Psoas muscle (tissue), 8 donors: ENCODE measurements at places on chromosomes 11 and 22. TPM values are rescaled to one million over a fixed set of nuclear protein-coding genes. Genes with fewer than 3 reads are reported as not detected.

DNA sequence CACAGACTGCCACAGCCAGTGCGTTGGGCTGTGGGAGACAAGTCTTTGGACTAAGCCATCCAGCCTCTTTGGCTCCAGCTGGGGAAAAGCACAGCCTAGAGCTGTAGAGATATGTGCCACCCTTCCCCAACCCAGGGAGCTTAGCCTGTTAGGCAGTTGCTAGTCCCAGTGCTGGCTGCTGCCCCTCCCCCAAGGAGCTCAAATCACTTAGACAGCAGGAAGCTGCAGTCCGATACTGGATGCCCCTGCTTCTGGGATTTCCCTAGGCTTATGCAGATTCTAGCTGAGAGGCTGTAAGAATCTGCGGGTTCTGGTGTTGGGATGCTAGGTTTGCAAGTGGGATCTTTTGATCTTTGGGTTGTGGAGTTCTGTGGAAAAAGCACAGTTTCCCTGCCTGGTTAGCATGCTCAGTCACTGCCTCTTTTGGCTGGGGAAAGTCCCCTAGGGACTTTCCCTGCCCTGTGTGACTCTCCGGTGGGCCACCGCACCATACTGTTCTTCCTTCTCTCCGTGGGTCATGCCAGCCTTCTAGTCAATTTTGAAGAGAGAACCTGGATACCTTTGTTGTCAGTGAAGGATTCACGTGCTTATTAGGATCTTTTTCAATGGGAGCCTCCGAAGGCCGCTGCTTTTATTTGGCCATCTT lies 792.0 kb downstream of the KCNA4 start:
- DNase-seq = no peak

- no peak for DNase-seq
These were observed 30.6 kb downstream of the UBASH3B start for GRCh38 chr11:122686111-122686510.

DNA sequence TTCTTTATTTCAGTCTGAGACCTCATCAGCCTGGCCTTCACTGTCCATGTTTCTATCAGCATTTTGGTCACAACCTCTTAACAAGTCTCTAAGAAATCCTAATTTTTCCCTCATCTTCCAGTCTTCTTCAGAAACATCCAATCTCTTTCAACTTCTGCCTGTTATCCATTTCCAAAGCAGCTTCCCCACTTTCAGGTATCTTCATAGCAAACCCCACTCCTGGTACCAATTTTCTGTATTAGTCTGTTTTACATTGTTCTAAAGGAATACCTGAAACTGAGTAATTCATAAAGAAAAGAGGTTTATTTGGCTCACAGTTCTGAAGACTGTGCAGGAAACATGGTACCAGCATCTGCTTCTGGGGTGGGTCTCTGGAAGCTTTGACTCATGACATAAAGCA lies 8.1 kb upstream of the OR6X1 start:
- DNase-seq = no peak

- no peak for DNase-seq
These were observed 654.3 kb downstream of the NTM start for GRCh38 chr11:132024587-132025295.

GRCh38 chr11:105991888-105992287 lies 30.2 kb downstream of the MSANTD4 start:
- DNase-seq = no peak

- DNase-seq = no peak
These were observed 10.0 kb downstream of the SIK2 start for GRCh38 chr11:111612224-111612623.

- no peak for DNase-seq
These were observed 59.3 kb downstream of the GGTLC2 start for GRCh38 chr22:22703715-22704114.

GRCh38 chr11:126864934-126865333 lies 135.6 kb downstream of the KIRREL3 start:
- DNase-seq = no peak

DNA sequence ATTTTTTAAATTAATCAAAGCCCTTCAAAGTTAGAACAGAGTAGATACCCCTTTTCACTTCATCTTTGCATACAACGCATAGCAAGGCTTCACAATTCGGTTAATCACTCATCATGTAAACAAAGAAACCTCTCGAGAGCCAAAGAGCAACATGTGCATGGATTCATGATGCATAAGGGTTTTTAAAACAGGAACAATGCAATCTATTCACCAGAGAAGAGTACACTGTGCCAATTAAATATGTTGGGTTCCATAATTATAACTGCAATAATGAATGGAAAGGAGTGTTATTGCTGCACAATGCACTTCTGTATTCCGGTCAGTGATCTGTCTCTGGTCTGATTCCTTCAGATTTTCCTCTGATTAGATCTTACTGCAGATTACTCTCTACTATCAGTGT lies 45.3 kb downstream of the CADM1 start:
- no peak for DNase-seq

The SLC35C1 gene
- 6.3 TPM for total RNA-seq

The OR2AG2 gene
- total RNA-seq = not detected

The PGR gene
- 0.42 TPM for total RNA-seq

The OR5M3 gene
- not detected for total RNA-seq

The LRRC74B gene
- 0.30 TPM for total RNA-seq
